ENCODE measurements at places on chromosomes 4 and X. TPM values are rescaled to one million over a fixed set of nuclear protein-coding genes. Genes with fewer than 3 reads are reported as not detected.

Gene PTPN13
- 44.8 TPM for total RNA-seq

Gene DUSP21
- not detected for total RNA-seq

Gene NSD2
- 67.4 TPM for total RNA-seq

Gene NXF2
- total RNA-seq: not detected

Gene GAB3
- total RNA-seq: 4.1 TPM

Gene AWAT2
- 0.13 TPM for total RNA-seq

Gene NIPAL1
- total RNA-seq: 0.13 TPM

Gene NLGN4X
- total RNA-seq: 2.0 TPM

Gene PCYT1B
- 0.40 TPM for total RNA-seq

Gene GABRB1
- 5.8 TPM for total RNA-seq

Gene NLGN3
- total RNA-seq: 0.37 TPM

Gene IDS
- total RNA-seq: 55.0 TPM

Gene C4orf54
- total RNA-seq: not detected

Gene CFAP299
- total RNA-seq: 15.2 TPM

Gene AMBN
- not detected for total RNA-seq

Gene CT83
- not detected for total RNA-seq

Gene MFAP3L
- 0.44 TPM for total RNA-seq

Gene BEND2
- total RNA-seq: not detected

Gene MAGEB3
- not detected for total RNA-seq

Gene PRSS12
- total RNA-seq: under 0.01 TPM

Gene ATP2B3
- total RNA-seq: not detected

Gene YY2
- 1.6 TPM for total RNA-seq

Gene APLN
- 9.2 TPM for total RNA-seq

Gene CLGN
- 0.81 TPM for total RNA-seq

Gene DSPP
- total RNA-seq: not detected

Gene CHST7
- total RNA-seq: 58.1 TPM

Gene GPR82
- not detected for total RNA-seq

Gene DIPK2B
- total RNA-seq: 0.53 TPM

Gene CNKSR2
- 2.9 TPM for total RNA-seq

Gene CTAG2
- total RNA-seq: not detected

Gene TGIF2LX
- total RNA-seq: not detected

Gene TMPRSS11B
- not detected for total RNA-seq

Gene ANXA3
- 5.0 TPM for total RNA-seq

Gene FGD1
- total RNA-seq: 4.7 TPM

Gene GLRB
- 6.2 TPM for total RNA-seq

Gene NHSL2
- total RNA-seq: 9.1 TPM

Gene TCEAL8
- total RNA-seq: 131 TPM

Gene GYPE
- total RNA-seq: 3.6 TPM

Gene TCEAL2
- total RNA-seq: 0.13 TPM

Gene CLRN2
- not detected for total RNA-seq

Gene NRK
- 1.2 TPM for total RNA-seq

Gene PDHA1
- total RNA-seq: 127 TPM

Gene NAP1L5
- 11.6 TPM for total RNA-seq

Gene SH2D1A
- not detected for total RNA-seq

Gene CCDC120
- 0.25 TPM for total RNA-seq

Gene STAP1
- total RNA-seq: not detected

Gene DDX3X
- total RNA-seq: 185 TPM

Gene MAGEB16
- not detected for total RNA-seq

Gene DOK7
- 0.19 TPM for total RNA-seq

Gene FMR1NB
- total RNA-seq: not detected

Gene CPLX1
- total RNA-seq: not detected

Gene KCTD8
- 0.13 TPM for total RNA-seq

Gene SLC6A14
- not detected for total RNA-seq

Gene OTC
- not detected for total RNA-seq

Gene F8A3
- total RNA-seq: 0.99 TPM
